ENCODE measurements at places on chromosomes 11 and 22. TPM values are rescaled to one million over a fixed set of nuclear protein-coding genes. Genes with fewer than 3 reads are reported as not detected.

The ZDHHC8 gene
- total RNA-seq, result 2.8 TPM

The ARRB1 gene
- total RNA-seq, result 6.2 TPM

The DDTL gene
- 2.1 TPM for total RNA-seq

DNA sequence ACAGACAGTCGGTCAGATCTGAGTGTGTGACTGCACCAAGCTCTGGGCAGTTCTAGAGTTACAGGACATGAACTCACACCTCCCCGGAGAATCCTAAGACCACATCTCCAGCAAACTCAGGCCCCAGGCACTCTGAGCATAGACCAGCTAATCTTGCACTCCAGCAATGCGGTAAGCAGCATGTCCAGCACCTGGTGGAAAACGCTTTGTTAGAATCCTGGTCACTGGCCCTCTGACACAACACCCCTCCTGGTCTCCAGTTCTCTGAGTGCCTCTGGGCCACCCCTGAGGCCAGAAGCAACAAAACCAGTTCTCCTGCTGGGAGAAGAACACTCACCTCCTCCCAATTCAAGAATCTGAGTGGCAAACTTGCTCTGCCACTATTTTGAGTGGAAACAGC, 82.7 kb upstream of the TMEM45B start:
- no peak overlapping the region for H3K4me3 ChIP-seq
- DNase-seq, result no peak
- H3K27ac ChIP-seq, result no peak overlapping the region
- H3K4me1 ChIP-seq, result no peaks in the 10 kb centered on the region

- no peak overlapping the region for H3K4me3 ChIP-seq
- H3K27ac ChIP-seq, result no peak overlapping the region
- H3K36me3 ChIP-seq, result peaks cover 28% of the 10 kb centered on the region
- no peaks in the 10 kb centered on the region for H3K27me3 ChIP-seq
Measured at GRCh38 chr11:118656563-118657165, 22.8 kb downstream of the TREH start.

DNA sequence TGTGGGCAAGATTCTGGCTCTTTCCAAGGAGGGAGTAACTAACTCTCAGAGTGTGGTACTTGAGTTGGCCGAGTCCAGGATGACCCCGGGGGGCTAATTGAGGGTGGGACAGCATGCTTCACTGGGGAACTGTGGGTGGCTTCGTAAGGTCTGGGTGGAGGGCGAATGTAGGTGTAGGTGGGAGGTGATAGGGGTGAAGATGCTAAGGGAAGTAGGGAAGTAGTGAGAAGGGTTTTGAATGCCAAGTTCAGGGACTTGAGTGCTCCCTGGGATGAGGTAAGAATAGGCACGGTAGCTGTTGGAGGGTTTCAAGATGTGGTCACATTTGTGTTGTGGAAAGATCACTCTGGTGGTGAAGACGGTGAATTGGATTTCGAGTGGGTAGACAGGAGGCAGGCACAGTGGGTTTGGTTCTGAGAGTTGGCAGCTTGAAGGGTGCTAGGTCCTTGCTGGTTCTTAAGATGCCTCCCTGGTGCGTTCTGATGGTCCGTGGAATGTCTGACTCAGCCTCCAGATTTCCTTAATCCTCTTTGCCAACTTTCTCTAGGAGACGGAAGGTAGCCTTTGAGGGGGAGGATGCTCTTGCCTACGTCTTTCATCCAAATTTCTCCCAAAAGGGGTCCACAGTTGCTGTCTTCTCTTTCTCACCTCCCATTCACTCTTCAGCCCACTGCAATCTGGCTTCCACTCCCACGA, 2.5 kb upstream of the DNAL4 start:
- no peak overlapping the region for H3K4me3 ChIP-seq
- no peak overlapping the region for H3K27ac ChIP-seq
- H3K36me3 ChIP-seq, result no peaks in the 10 kb centered on the region

DNA sequence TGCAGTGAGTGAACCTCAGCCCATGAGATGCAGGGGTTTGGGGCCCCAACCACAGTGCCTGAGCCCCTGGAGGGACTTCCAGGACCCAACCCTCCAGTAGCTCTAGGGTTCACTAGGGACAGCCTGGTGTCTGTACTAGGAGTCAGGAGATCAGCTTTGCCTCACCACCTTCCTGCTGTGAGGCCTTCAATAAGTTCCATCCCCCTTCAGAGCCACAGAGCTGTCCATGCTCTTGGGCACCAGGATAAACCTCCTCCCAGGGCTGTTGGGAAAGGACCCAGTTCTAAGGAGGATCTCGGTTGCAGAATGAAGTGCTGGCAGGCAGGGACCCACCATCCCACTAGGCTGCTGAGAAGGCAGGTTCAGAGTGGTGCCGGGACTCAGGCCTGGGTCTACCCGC, 9.7 kb downstream of the ARHGEF17 start:
- H3K27ac ChIP-seq, result peak overlapping the region; percentile 65
- H3K36me3 ChIP-seq, result peaks cover 4% of the 10 kb centered on the region
- H3K4me1 ChIP-seq, result peaks cover 67% of the 10 kb centered on the region
- DNase-seq, result no peak

DNA sequence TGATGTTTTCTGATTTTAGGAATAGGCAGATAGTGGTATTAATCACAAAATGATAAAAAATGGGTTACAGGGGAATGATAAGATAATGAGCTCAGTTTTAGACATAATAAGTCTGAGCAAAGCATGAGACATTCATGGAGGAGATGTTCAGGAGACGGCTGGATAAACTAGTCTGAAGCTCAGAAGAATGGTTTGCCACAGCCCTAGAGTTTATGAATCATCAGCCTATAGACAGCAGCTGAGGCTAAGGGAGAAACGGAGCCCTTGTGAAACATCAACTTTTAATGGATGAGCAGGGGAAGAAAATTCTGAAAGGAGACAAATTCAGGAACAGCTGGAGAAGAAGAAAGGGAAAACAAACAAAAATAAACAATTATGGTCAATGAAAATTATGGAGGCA, 87.2 kb downstream of the RELT start:
- no peak overlapping the region for H3K27ac ChIP-seq
- H3K4me1 ChIP-seq, result no peaks in the 10 kb centered on the region
- H3K27me3 ChIP-seq, result no peaks in the 10 kb centered on the region
- H3K36me3 ChIP-seq, result no peaks in the 10 kb centered on the region

DNA sequence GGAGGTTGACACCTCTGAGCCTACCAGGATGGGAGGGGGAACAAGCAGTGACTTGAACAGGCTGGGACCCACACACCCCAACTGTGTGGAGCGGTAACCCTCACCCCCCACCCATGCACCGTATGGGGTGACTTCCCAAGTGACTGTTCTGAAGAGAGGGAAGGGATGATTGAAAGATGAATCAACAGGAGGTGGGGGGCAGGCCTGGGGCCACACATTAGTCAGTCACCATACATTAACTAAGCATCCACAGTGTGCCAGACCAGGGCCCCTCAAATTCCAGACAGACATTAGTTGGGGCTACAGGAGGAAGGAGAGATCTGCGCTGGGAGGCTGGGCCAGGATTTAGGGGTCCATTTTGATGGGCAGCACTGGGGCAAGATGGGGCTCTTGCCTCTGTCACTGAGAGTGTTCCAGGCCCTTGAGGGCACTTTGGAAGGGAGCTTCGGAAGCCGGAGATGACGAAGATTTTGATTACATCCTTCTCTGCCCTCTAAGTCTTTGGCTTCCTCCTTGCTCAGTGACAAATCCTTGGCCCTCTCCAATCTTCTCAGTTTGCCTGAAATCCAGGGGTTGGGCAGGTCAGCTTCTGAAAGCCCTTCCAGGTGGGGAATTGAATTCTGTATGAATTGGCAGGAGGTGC, 966 bp downstream of the SMTN start:
- peak overlapping the region; percentile 89 for H3K4me3 ChIP-seq
- H3K36me3 ChIP-seq, result peaks cover 16% of the 10 kb centered on the region
- H3K4me1 ChIP-seq, result peaks cover 24% of the 10 kb centered on the region

GRCh38 chr11:2885678-2886081, at the start of gene CDKN1C:
Gene CDKN1C, minus strand, starts transcription at chr11:2885775. Its CDS starts 319 bp downstream, at chr11:2885456.
- no peak within 1 kb of the TSS for H3K27ac ChIP-seq
- H3K4me1 ChIP-seq, result no peaks in the 10 kb centered on the region
- H3K4me3 ChIP-seq, result peak within 1 kb of the TSS; percentile 62
- H3K36me3 ChIP-seq, result no peaks in the 10 kb centered on the region
- peak; percentile 74 for DNase-seq

GRCh38 chr11:19279451-19279850, 38.7 kb upstream of the E2F8 start:
- no peaks in the 10 kb centered on the region for H3K36me3 ChIP-seq
- H3K27me3 ChIP-seq, result peaks cover 5% of the 10 kb centered on the region
- no peak overlapping the region for H3K27ac ChIP-seq
- no peaks in the 10 kb centered on the region for H3K4me1 ChIP-seq

GRCh38 chr11:44571871-44572270, 6.4 kb downstream of the CD82 start:
- H3K27ac ChIP-seq, result no peak overlapping the region
- peaks cover 39% of the 10 kb centered on the region for H3K4me1 ChIP-seq
- H3K4me3 ChIP-seq, result no peak overlapping the region
- H3K36me3 ChIP-seq, result no peaks in the 10 kb centered on the region

DNA sequence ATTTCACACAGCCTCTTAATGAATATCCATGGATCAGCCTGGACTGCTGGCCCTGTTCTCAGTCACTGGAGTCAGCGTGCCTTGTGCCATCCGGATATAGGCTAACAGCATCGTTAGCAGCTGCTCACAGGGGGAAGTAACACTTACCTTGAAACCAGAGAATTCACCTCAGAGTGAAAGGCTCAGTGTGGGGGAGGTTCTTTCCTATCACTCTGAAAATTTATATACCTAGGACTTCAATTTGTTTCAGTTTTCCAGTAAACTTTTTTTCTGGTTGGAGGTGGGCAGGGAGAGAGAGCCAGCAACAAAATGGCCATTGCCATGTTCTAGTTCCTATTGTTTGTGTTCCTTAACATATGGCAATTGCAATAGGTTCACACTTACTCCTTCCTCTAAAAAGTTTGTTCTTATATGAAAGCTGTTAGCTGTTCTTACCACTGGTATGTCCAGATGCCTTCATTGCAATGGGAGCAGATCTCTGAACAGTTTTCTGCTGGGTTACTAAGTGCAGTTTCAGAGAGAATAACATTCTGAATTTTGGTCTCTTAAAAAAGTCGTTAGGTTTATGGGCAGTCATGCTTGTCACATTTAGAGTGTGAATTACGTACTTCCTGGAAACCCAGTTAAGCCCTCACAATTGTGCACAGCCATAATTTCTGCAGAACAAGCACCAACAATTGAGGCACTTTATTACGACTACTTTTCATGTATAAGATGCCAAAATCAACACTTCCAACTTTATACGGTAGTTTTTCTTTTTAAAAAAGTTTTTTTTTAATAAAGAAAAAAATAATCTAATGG, 247.6 kb downstream of the CADM1 start:
- H3K27ac ChIP-seq, result no peak overlapping the region
- no peaks in the 10 kb centered on the region for H3K4me1 ChIP-seq
- H3K4me3 ChIP-seq, result no peak overlapping the region
- no peak for DNase-seq
- H3K27me3 ChIP-seq, result no peaks in the 10 kb centered on the region

DNA sequence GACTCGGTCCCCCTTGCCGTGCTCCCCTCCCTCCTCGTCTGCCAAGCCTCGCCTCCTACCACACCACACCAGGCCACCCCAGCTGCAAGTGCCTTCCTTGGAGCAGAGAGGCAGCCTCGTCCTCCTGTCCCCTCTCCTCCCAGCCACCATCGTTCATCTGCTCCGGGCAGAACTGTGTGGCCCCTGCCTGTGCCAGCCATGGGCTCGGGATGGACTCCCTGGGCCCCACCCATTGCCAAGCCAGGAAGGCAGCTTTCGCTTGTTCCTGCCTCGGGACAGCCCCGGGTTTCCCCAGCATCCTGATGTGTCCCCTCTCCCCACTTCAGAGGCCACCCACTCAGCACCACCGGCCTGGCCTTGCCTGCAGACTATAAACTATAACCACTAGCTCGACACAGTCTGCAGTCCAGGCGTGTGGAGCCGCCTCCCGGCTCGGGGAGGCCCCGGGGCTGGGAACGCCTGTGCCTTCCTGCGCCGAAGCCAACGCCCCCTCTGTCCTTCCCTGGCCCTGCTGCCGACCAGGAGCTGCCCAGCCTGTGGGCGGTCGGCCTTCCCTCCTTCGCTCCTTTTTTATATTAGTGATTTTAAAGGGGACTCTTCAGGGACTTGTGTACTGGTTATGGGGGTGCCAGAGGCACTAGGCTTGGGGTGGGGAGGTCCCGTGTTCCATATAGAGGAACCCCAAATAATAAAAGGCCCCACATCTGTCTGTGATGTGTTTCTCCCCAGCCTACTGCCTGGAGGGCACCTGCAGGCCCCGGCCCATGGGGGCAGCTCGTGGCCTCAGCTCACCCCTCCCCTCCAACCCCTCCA, 29.8 kb downstream of the CAPN1 start:
- no peaks in the 10 kb centered on the region for H3K27me3 ChIP-seq
- peaks cover 21% of the 10 kb centered on the region for H3K36me3 ChIP-seq
- H3K27ac ChIP-seq, result no peak overlapping the region
- no peak overlapping the region for H3K4me3 ChIP-seq
- H3K4me1 ChIP-seq, result no peaks in the 10 kb centered on the region

GRCh38 chr11:128830290-128831173, 36.6 kb downstream of the KCNJ1 start:
- DNase-seq, result no peak
- no peak overlapping the region for H3K27ac ChIP-seq
- H3K27me3 ChIP-seq, result no peaks in the 10 kb centered on the region
- no peak overlapping the region for H3K4me3 ChIP-seq
- H3K4me1 ChIP-seq, result no peaks in the 10 kb centered on the region

- H3K4me1 ChIP-seq, result no peaks in the 10 kb centered on the region
- no peaks in the 10 kb centered on the region for H3K27me3 ChIP-seq
- no peak for DNase-seq
- H3K4me3 ChIP-seq, result no peak overlapping the region
Measured at GRCh38 chr11:115741376-115742107, 237.3 kb upstream of the CADM1 start.

DNA sequence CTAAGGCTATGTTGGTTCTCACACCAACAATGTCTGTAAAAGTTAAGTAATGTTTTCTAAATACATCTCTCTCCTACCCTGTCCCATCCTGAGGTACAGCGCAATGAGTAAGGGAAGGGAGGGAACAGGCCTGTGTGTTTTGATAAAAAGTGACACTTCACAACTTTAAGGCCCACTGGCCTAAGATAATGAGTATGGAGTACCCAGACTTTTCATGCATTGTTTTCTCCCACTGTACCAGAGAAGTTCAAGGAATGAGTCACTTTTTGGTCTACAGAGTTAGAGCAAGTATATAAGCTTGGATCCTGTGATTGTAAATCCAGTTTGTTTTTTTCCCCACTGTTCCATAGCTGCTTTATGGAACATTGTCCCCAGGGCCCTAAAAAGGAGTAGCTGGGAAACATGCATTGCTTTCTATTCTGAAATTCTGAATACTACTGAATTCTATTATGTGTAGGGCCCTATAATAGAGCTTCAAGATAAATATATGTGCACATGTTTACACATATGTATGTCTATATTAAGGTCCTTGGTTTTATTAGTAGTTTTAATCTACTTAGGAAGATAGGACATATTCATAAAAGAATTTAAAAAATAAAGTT, 29.8 kb downstream of the KCNE3 start:
- no peaks in the 10 kb centered on the region for H3K27me3 ChIP-seq
- no peaks in the 10 kb centered on the region for H3K4me1 ChIP-seq
- peak; percentile 53 for DNase-seq
- no peak overlapping the region for H3K27ac ChIP-seq

Data from fibroblast of lung (primary cell).